Heart right ventricle (tissue), 16 donors: ENCODE measurements at places on chromosomes 13 and 19. TPM values are rescaled to one million over a fixed set of nuclear protein-coding genes. Genes with fewer than 3 reads are reported as not detected.

ZIK1 gene
- total RNA-seq: 5.3 TPM

IGFL2 gene
- not detected for total RNA-seq

FBN3 gene
- not detected for total RNA-seq

NKPD1 gene
- 0.06 TPM for total RNA-seq

C19orf33 gene
- 2.2 TPM for total RNA-seq

KLC3 gene
- total RNA-seq: not detected

GRCh38 chr13:32114284-32114950 lies 82.8 kb downstream of the FRY start:
- DNase-seq: no peak

GRCh38 chr13:27918041-27918917 lies 1.5 kb upstream of the PDX1 start:
- no peak for DNase-seq

DNA sequence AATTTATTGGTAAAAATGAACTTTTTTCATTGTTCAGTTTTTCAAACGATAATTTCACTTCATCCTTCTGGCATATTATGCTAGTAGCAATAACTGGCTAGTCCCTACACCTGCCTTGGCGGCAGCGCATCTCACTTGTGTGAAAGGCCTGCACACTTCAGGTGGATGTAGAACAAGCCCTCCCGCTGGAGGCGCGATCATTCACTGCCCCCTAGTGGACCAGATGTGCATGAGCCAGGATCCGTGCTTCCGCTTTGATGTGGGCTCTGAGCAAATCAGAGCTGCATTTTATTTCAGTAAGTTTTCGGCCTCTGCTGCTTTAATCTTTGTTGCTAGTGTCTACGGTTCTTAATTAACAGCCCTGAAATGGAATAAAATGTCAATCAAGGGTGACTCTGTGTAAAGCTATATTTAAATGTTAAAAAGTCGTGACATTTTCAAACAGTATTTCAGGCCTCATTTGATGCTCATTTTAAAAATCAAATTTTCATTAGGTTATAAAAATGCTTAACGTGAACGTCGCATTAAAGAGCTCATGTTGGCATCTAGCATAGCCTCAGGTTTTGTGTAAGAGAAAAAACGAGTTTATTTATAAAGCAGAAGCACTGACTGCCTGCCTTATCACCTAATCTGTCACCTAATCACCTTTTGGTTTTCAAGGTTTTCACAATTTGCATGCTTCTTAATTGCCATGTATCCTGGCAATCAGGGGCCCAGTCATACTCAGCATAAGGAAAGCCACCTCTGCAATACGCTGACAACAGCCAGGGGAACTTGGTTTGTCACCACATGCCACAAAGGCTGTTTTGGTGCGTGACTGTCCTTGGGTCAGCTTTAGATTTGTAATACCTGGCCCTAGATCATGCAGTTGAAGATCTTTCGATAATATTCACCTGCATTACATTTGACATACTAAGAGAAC lies 112.2 kb downstream of the TEX26 start:
- DNase-seq: peak; percentile 70

DNA sequence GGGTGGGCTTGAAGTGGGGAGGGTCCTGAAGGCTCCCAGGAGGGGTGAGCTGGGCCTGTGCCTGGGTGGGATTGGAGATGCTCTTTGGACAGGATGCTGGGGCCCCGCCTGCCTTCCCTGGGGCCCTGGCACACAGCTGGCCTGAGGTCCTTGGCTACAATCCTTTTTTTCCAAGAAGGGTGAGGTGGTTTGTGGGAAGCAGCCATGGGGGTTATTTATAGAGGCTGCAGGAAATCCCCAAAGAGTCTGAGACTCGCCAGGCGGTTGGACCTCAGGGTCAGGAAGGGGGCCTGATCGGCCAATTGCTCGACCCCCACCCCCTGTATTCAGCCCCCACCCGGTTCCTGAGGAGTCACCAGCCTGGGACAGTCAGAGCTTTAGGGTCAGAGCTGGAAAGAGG lies 10.0 kb downstream of the GTPBP3 start:
- DNase-seq: no peak

DNA sequence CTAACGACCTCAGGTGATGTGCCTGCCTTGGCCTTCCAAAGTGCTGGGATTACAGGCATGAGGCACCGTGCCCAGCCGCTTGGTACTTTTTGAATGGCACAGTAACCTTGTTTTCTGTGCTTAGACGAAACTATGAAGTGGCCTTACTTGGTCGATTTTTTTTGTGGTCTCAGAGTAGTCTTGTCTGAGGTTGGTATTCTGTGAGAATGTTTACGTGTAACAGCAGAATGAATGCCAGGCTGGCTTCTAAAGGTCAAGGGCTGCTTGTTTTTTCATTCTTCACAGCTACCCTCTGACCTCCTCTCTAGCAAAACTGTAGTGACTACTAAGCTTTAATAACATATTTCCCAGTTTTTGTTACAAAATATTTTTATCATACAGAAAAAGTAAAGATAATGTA lies 313.3 kb downstream of the GPC6 start:
- DNase-seq: no peak

DNA sequence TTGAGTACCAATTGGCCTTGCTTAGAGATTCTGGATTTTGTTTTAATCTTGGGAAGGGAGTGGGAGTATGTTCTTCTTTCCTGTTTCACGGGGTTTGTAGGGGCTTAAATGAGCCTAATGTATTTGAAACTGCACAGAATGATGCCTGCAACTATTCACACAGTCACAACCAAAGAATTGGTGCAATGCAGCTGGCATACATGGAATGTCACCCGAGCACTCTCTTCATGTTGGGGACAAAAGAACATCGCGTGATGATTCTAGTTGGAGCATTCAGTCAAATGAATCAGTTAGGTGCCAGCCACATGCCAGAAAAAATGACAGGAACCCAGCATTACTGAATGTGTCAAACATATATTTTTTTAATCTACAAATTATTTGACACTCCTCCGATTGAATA lies 22.1 kb downstream of the STARD13 start:
- DNase-seq: no peak

- DNase-seq: no peak
Measured at GRCh38 chr13:33312150-33312860, 26.8 kb upstream of the STARD13 start.

GRCh38 chr13:42123600-42123999 lies 75.2 kb downstream of the DGKH start:
- no peak for DNase-seq

DNA sequence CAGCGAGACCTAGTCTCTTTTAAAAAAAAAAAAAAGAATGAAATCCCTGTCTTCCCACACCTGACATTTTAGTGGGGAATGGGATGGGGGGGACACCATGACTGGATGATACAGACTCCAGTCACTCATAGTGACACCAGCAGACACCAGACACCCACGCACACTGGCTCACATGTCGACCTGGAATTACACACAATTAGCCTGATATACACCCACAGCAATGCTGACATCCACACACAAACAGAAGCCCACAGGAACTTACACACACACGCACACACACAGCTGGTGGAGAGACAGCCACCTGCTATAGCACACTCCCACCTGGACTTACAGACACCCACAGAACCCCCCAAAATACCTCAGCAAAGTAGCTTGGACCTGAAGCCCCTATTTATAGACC lies 8.3 kb upstream of the NANOS3 start:
- no peak for DNase-seq

DNA sequence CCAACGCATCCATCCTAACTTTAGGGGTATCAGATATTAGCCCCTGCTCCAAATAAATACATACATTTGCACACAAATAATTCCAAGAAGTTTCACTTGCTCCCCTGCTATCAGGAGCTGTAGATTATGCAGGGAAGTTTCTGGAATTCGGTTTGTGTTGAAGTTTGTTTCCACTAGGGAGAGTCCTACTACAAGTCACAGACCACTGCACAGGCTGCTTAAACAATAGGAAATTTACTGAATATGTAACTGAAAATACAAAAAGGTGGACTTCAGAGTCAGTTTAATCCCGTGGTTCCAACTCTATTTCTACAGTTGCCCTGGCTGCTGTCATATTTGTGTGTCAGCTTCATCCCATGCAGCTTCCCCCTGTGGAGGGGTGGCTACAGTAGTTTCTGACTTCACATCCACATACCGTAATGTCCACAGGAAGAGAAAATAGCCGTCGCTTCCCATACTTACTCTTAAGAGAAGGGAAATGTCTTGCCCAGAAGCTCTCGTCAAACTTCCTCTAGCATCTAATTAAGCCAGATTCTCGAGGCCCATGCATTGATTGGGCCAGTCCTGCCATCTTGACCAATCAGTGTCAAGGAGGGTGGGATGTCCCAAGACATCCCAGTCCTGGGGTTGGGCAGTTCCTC lies 286.6 kb downstream of the COG6 start:
- no peak for DNase-seq

GRCh38 chr19:903266-903797 lies 9.7 kb downstream of the R3HDM4 start:
- DNase-seq: no peak

DNA sequence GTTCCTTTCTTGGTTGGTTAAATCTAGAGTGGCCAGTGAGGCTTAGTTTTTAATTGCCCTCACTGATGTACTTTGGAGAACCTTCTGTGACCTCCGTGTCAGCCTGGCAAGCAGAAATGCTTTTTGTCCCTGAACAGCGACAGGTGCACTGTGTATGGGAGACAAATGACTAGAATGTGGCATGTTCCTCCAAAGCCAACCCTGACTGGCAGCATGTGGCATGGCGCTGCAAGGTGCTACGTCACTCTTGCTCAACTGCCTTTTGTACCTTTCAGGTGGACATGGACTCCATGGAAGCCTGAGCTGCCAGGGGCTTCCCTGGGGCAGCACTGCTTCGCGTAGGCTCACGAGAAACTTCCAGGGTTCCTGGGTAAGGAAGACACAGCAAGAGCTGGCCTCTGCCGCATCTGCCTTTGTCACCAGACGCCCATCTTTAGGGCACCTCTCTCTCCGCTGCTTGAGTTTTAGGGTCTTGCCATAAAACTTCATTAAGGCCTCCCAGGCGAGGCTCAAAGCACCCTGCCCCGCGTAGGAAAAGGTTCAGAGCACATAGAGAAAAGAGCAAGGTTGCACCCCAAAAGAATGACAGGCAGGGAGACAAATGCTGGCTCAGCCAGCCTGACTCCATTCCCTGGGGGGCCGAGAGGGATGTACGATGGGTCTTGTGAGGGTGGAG lies 167.1 kb upstream of the SOX1 start:
- DNase-seq: no peak

DNA sequence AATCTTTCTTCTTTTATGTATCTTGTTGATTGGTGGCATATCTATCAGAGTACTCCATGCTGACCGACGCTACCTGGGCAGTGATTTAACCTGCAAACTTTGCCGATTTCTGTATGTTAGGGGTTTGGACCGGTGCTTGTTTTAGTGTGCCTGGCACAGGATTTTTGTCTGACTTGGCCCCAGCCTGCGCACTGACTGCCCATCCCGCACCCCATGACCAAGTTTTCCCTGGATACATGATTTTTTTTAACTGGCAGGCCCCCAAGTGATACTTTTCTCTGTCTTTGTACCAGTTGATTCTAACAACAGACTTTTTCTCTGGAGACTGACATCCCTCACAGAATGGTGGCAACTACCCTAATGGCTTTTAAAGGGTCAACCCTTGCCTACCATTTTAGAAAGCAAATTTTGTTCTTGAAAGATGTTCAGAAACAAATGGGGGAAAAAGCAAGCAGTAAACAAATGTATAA lies 69.0 kb upstream of the C1QTNF9B start:
- no peak for DNase-seq

- DNase-seq: no peak
Measured at GRCh38 chr19:38281811-38282566, 17.6 kb downstream of the SPINT2 start.

- DNase-seq: no peak
Measured at GRCh38 chr19:32316034-32316433, 29.4 kb upstream of the ZNF507 start.

- no peak for DNase-seq
Measured at GRCh38 chr19:32415246-32415645, 9.7 kb downstream of the DPY19L3 start.

GRCh38 chr13:113616991-113617749 lies 32.6 kb downstream of the TFDP1 start:
- DNase-seq: no peak

- DNase-seq: peak; percentile 17
Measured at GRCh38 chr19:660793-661426, 2.1 kb downstream of the RNF126 start.

GRCh38 chr19:55193481-55193880 lies 13.4 kb upstream of the SYT5 start:
- DNase-seq: no peak

DNA sequence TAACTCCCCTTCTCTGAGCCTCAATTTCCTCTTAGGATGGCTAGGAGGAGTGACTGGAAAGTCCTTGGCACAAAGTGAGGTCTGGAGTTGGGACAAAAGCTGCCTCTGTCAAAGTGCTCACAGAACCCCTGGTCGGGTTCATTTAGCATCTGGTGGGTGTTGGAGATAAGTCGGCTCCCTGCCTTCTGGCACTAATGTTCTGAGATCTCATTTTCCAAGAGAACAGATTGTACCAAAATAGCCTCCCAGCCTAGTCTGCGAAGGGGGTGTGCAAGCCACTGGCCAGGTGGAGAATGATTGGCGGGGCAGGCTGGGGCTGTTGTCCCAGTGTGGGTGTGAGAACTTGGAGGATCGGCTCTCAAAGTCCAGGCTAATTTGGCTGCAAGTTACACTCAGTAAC lies 20.7 kb upstream of the NWD1 start:
- peak; percentile 63 for DNase-seq

DNA sequence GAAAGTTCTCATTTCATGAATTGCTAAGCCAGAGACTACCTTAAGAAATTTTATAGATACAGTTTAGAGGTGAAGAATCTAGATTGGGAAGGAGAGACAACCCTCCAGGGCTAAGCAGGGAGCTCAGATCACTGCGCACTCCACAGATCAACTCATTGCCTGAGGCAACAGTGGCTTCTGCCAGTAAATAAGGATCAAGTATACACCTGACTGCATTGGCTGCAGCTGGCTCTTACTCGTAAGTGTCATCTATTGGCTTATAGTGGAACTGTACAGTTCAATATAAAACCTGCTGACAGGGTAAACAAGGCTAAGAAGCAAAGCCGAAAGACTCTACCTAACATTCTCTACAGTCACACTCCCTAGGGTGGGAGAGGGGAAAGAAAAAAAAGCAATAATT lies 18.0 kb upstream of the C1QTNF9B start:
- DNase-seq: no peak
